ENCODE measurements at places on chromosomes 6 and 20. TPM values are rescaled to one million over a fixed set of nuclear protein-coding genes. Genes with fewer than 3 reads are reported as not detected.

GRCh38 chr6:107116328-107116892, 1.1 kb upstream of the BEND3 start:
- no peak overlapping the region for H3K27ac ChIP-seq
- no peaks in the 10 kb centered on the region for H3K27me3 ChIP-seq
- no peak for DNase-seq
- H3K36me3 ChIP-seq, result no peaks in the 10 kb centered on the region

The HCK gene
- 1.6 TPM for total RNA-seq

The OCSTAMP gene
- not detected for total RNA-seq

The CRISP2 gene
- not detected for total RNA-seq

DNA sequence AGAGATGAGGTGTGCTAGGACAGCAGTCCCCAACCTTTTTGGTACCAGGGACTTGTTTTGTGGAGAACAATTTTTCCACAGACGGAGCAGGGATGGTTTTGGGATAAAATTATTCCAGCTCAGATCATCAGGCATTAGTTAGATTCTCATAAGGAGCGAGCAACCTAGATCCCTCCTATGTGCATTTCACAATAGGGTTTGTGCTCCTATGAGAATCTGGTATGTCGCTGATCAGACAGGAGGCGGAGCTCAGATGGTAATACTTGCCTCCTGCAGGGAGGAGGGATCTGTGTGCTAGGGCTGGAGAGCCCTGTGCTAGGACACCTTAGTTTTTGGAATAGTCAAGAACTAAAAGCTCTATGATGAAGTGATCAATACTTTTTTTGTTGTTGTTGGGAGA, 2.5 kb downstream of the SMIM13 start:
- no peak overlapping the region for H3K27ac ChIP-seq
- no peaks in the 10 kb centered on the region for H3K36me3 ChIP-seq
- no peak for DNase-seq

The BACH2 gene
- total RNA-seq, result 2.6 TPM

DNA sequence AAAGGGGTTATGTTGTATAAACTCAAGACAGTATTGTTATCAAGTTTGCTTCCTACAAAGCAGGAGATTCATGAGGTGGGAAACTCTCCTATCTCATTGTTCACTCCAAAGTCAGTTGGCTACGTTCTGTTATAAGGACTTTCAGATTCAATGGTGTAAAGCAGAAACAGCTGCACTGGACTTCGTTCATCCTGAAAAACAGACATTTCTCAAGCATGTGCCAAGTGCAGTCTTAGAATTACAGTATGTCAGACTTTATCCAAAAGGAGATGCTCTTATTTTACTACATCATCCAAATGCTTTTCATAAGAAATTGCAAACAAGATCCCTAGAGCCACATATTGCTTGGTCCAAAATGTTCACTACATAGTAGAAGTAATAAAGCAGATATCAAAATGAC, 14.9 kb downstream of the COL21A1 start:
- H3K4me1 ChIP-seq, result no peaks in the 10 kb centered on the region
- H3K27ac ChIP-seq, result no peak overlapping the region
- DNase-seq, result no peak
- H3K4me3 ChIP-seq, result no peak overlapping the region
- H3K27me3 ChIP-seq, result no peaks in the 10 kb centered on the region

The SOX12 gene
- total RNA-seq, result 12.0 TPM

Measured in heart right ventricle (tissue), 16 donors.